ENCODE measurements at places on chromosomes 4 and X. TPM values are rescaled to one million over a fixed set of nuclear protein-coding genes. Genes with fewer than 3 reads are reported as not detected.

- no peak overlapping the region for H3K4me3 ChIP-seq
- H3K27me3 ChIP-seq: peaks cover 23% of the 10 kb centered on the region
- H3K4me1 ChIP-seq: no peaks in the 10 kb centered on the region
- DNase-seq: no peak
These were observed 50.1 kb upstream of the ADRA2C start for GRCh38 chr4:3715855-3716630.

GRCh38 chr4:76622126-76622525, 187.1 kb downstream of the SHROOM3 start:
- H3K36me3 ChIP-seq: no peaks in the 10 kb centered on the region
- no peak for DNase-seq
- H3K4me1 ChIP-seq: peaks cover 31% of the 10 kb centered on the region
- no peak overlapping the region for H3K27ac ChIP-seq
- no peak overlapping the region for H3K4me3 ChIP-seq
- no peaks in the 10 kb centered on the region for H3K27me3 ChIP-seq

DNA sequence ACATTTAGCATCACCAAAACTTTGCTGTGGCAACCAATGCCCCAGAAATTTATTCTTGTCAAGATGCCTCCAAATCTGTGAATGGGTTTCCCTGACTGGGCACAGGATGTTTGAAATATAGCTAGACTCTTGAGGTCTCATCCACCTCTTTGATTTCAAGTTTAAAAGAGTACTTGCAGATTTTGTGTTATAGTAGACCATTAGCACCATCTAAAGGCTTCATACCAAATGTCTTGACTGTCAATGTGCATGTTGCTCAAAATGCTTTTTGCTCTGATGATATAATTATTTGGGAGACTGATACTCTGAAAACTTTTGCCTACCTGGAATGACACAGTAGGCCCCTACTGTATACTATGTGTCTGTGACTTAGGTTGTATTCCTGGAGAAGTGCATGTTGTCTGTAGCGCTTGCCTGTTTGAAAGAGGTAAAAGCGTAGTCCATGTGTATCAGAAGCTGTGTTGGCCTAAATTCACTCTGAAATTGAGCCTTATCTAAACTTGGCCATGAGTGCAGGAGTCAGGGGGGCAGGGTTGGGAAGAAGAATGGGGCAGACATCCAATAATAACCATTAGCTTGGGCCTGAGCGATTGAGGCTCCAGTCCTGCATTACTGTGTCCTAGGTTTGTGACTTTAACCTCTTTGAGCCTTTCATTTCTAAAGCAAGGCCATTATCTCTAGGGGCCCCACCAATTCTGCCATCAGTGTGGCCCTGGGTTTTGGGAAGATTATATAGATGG, 33.8 kb downstream of the NDP start:
- no peak for DNase-seq
- no peak overlapping the region for H3K4me3 ChIP-seq
- H3K4me1 ChIP-seq: no peaks in the 10 kb centered on the region
- H3K27ac ChIP-seq: no peak overlapping the region
- H3K27me3 ChIP-seq: peaks cover 14% of the 10 kb centered on the region

DNA sequence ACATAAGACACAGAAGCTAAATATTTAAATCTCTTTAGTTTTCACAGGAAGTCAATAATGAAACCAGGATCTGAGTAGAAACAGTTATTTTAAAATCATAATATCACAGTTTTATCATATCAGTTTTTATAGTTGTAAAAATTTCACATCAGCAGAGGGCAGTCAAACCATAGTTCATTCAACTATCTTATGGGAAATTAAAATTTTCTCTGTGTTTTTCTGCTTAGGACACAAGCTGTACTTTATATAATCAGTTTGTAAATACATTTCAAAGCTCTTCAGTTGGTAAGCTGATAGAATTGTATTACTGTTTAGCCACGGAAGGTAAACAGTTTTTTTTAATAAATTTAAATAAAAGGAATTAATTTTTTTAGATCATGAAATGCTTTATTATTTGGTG, 204.8 kb upstream of the NUDT6 start:
- no peak overlapping the region for H3K27ac ChIP-seq
- no peaks in the 10 kb centered on the region for H3K36me3 ChIP-seq
- DNase-seq: peak; percentile 53
- no peak overlapping the region for H3K4me3 ChIP-seq
- no peaks in the 10 kb centered on the region for H3K4me1 ChIP-seq

DNA sequence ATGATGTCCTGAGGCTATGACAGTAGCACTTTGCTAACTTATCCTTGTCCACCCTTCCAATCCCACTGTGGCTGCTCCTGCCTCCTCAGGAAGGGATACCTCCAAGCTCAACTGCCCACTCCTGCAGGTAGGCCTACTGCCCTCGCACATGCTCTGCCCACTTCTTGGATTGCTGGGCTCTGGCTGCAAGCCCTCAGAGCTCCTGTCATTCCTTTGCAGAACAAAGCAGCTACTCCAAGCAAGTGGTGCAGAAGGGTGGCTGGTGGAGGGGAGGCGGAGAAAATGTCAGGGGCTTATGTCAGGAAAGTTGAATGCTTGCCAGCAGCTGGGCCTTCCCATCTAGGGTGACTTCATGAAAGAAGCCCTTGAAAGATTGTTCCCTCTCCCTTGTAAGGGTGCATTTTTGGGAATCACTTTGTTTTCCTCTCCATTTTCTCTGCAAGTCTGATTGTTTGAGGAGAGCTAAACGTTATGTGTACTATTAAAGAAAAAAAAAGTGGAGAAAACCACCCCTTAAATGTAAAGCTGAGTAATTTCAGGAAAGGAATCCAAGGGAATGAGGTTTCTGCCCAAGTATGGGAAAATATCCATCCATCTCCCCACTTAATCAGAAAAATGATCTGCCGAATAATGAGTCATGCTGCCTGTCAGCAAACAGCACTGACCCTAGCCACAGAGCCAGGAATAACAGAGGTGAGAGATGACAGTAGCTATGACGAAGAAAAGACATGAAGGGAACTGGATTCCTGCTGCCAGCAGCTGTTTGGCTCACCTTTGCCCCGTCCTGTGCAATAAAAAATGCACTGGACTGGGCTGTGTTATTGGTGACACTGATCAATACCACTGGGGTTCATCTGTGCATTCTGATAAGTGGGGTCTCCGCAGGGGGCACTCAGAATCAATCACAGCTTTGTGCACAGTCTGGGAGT, 102.0 kb downstream of the RTL5 start:
- no peak for DNase-seq
- H3K27ac ChIP-seq: peak overlapping the region; percentile 50
- peaks cover 29% of the 10 kb centered on the region for H3K4me1 ChIP-seq

GRCh38 chr4:29052266-29052665, 1667.9 kb upstream of the PCDH7 start:
- H3K27me3 ChIP-seq: no peaks in the 10 kb centered on the region
- no peak for DNase-seq
- no peak overlapping the region for H3K27ac ChIP-seq

DNA sequence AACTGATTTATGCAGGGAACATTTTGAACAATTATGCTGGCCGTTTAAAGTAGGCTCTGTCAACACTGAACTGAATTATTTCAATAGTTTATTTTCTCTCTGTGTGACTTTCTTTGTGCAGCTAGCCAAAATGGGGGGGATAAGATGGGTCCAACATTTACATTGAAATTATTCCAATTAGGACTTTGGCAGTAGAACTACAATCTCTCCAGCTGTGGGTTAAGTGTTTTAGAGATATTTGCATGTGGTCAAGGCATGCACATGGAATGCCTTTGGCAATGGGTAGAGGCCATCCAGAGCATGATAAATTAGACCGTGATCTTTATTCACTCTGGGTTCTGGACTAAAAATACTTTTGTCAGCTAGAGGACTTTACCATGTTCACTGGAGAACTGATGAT, 107.9 kb upstream of the ELOVL6 start:
- no peaks in the 10 kb centered on the region for H3K4me1 ChIP-seq
- H3K27ac ChIP-seq: no peak overlapping the region
- H3K36me3 ChIP-seq: no peaks in the 10 kb centered on the region
- no peak overlapping the region for H3K4me3 ChIP-seq
- H3K27me3 ChIP-seq: no peaks in the 10 kb centered on the region

- no peak overlapping the region for H3K4me3 ChIP-seq
- H3K27ac ChIP-seq: no peak overlapping the region
- H3K36me3 ChIP-seq: no peaks in the 10 kb centered on the region
- H3K27me3 ChIP-seq: no peaks in the 10 kb centered on the region
- no peaks in the 10 kb centered on the region for H3K4me1 ChIP-seq
These were observed 139.7 kb downstream of the COL25A1 start for GRCh38 chr4:109162759-109163158.

GRCh38 chrX:31178769-31179125, 106.9 kb upstream of the FTHL17 start:
- no peak for DNase-seq
- no peaks in the 10 kb centered on the region for H3K27me3 ChIP-seq
- no peak overlapping the region for H3K27ac ChIP-seq
- H3K4me1 ChIP-seq: no peaks in the 10 kb centered on the region

GRCh38 chr4:1449833-1450741, 43.8 kb upstream of the NKX1-1 start:
- H3K27ac ChIP-seq: no peak overlapping the region
- H3K4me1 ChIP-seq: no peaks in the 10 kb centered on the region
- H3K4me3 ChIP-seq: no peak overlapping the region
- DNase-seq: peak; percentile 15
- H3K36me3 ChIP-seq: no peaks in the 10 kb centered on the region
- H3K27me3 ChIP-seq: no peaks in the 10 kb centered on the region

GRCh38 chr4:107035819-107036583, at the start of gene DKK2:
Gene DKK2 (minus strand): TSS chr4:107036313. CDS start chr4:107035591, 722 bp downstream.
- peak within 1 kb of the TSS; percentile 59 for H3K4me3 ChIP-seq
- peaks cover 18% of the 10 kb centered on the region for H3K4me1 ChIP-seq
- H3K36me3 ChIP-seq: no peaks in the 10 kb centered on the region
- H3K27me3 ChIP-seq: peaks cover 46% of the 10 kb centered on the region
- peak; percentile 66 for DNase-seq
- H3K27ac ChIP-seq: no peak within 1 kb of the TSS

DNA sequence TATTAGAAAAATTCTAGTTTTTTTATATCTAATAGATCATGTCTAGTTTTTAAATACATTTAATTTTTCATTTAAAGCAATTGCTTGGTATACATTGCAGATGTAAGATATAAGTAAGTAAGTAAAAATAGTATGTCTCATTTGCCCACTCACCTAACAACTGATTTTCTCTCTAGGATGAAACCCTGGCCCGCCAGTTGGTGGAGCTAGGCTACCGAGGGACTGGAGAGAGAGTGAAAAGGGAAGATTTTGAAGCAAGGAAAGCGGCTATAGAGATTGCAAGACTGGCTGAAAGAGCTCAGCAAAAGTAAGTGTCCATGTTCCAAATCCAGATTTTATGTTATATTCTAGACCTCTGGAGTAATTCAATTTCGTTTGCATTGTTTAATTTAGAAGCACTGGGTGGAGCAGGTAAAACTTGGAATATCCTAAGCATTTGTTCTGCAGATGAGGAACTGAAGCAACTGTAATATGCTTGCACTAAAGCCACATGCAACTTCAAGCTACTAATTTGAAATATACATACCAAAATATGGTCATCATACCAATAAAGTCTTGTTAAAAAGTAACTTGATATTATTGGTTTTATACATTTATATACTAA, 27.1 kb downstream of the CFAP299 start:
- no peak for DNase-seq
- H3K4me1 ChIP-seq: peaks cover 15% of the 10 kb centered on the region
- peaks cover 5% of the 10 kb centered on the region for H3K36me3 ChIP-seq

GRCh38 chr4:76616526-76616925, 181.5 kb downstream of the SHROOM3 start:
- H3K27me3 ChIP-seq: no peaks in the 10 kb centered on the region
- H3K27ac ChIP-seq: no peak overlapping the region

GRCh38 chr4:155468282-155468681, 91.5 kb upstream of the MAP9 start:
- no peak overlapping the region for H3K27ac ChIP-seq
- H3K4me3 ChIP-seq: no peak overlapping the region
- H3K4me1 ChIP-seq: no peaks in the 10 kb centered on the region
- DNase-seq: no peak
- no peaks in the 10 kb centered on the region for H3K36me3 ChIP-seq

DNA sequence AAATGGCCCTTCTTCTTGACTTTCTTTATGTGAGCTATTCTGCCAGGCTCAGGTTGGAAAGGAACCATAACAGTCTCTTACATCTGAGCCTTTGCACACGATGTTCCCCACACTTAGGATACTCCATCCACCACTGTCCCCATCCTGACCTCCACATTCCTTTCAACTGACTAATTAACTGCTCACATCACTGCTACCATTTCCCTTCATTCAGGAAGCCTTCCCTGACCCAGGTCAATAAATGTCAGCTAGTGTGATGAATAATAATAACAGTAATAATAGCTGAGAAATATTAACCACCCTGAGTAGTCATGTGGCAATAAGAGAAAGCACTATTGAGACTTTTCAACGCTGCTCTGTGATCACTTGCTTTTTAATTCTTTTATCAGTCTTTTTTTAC, 291.7 kb downstream of the KCNIP4 start:
- no peaks in the 10 kb centered on the region for H3K36me3 ChIP-seq
- no peak overlapping the region for H3K4me3 ChIP-seq
- no peaks in the 10 kb centered on the region for H3K27me3 ChIP-seq
- DNase-seq: no peak
- no peak overlapping the region for H3K27ac ChIP-seq

DNA sequence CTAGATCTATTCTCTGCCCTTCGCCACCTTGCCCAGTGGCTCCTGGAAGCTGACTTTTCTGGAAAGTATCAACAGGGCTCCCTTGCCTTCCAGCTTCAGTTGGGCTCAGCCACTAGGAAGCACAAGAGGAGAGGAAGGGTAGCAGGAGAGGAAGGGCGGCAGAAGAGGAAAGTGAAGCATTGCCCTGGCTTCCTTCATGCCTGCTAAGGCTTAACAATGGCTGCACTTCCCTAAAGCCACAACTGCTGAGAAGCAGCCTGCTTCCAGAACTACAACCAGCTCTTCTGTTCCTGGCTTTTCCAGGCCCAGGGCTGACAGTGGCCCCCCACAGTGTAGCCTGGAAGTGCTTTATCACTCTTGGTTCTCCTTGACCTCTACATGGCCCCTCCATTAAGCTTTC, 29.1 kb upstream of the PGM2 start:
- H3K27ac ChIP-seq: no peak overlapping the region
- no peaks in the 10 kb centered on the region for H3K36me3 ChIP-seq
- H3K4me1 ChIP-seq: no peaks in the 10 kb centered on the region
- H3K4me3 ChIP-seq: no peak overlapping the region

DNA sequence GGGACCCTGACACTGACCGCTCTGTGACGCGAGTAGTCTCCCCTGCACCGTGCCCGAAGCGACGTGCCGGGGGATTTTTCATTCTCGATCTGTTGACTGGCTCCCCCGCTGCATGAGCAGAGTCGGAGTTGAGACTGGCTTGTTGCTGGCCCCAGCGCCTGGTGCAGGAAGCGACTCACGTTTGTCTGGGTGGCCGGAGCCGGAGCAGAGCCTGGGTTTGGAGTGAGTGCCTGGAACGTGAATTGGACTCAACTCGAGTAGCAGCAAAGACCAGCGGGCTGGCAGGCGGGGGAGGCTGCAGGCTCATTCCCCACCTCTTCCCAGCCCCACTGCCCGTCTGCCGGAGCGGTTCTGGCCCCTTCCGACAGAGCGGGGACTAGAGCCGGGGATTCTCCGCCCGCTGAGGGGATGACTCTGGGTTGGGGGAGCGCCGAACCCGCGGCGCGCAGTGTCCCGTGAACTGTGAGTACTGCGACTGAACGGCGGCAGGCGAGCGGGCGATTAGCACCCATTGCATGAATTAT, 554 bp downstream of the PCDH7 start:
- H3K36me3 ChIP-seq: no peaks in the 10 kb centered on the region
- peaks cover 46% of the 10 kb centered on the region for H3K27me3 ChIP-seq
- no peak overlapping the region for H3K27ac ChIP-seq
- peaks cover 5% of the 10 kb centered on the region for H3K4me1 ChIP-seq

GPR82 gene
- not detected for total RNA-seq

MAGEB3 gene
- not detected for total RNA-seq

AKAP4 gene
- not detected for total RNA-seq

TRPC3 gene
- total RNA-seq: 0.29 TPM

UCHL1 gene
- 348 TPM for total RNA-seq

TEX13B gene
- not detected for total RNA-seq

ARMCX4 gene
- 5.0 TPM for total RNA-seq

DMRTC1 gene
- not detected for total RNA-seq

JADE3 gene
- total RNA-seq: 5.0 TPM

UGT2B15 gene
- total RNA-seq: not detected

Data from osteoblast (primary cell).